ENCODE measurements at places on chromosomes 5 and 9. TPM values are rescaled to one million over a fixed set of nuclear protein-coding genes. Genes with fewer than 3 reads are reported as not detected.

ECSCR gene
- total RNA-seq = not detected

DNA sequence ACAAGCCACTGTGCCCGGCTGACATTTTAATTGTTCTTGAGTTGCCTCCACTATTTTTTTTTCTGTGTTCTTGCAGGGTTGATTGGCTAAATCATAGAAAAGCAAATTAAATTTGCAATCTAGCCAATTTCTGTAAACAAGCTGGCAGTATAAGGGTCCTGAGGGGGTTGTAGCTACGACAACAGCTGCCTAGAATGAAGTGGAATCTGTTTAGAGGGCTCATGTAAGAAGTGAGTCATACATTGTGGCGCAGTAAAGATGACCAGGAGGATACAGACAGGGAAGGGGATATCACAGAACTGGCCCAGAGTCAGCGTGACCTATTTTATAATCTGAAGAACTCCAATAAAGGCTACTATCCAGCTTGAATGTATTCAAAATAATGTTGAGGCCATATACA is 82.2 kb upstream of the TLE1 start:
- H3K36me3 ChIP-seq = no peaks in the 10 kb centered on the region
- DNase-seq = no peak
- peaks cover 5% of the 10 kb centered on the region for H3K27me3 ChIP-seq
- H3K4me3 ChIP-seq = no peak overlapping the region
- H3K4me1 ChIP-seq = no peaks in the 10 kb centered on the region
- H3K27ac ChIP-seq = no peak overlapping the region

DNA sequence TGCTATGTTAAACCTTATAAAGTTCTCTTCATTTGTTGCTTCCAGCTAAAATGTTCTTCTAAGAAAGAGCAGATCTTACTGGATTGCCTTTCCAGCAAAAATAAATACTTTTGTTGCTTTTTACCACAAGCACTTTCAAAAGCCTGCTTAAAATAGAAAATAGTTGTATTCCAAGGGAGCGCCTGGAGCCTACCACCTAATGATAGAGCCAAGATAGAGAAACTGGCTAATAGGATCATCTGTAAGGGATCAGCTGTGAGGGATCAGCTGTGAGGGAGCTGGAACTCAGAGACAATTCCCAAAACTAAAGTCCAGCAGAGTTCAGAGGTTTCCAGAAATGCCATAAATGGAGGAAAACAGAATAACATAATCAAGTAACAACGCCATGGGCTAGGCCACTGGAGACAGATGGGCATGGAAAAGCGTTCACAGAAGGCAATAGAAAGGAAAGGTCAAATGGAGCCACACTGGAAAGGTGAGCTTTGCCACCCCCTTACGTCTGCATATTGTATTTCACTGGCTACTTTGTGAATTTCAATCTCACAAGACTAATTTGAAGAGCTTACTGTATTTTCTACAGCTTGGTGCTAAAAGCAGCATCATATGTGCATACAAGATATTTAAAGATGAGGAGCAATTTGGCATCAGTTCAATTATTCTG is 140.6 kb upstream of the TLE4 start:
- no peak for DNase-seq
- H3K36me3 ChIP-seq = peaks cover 3% of the 10 kb centered on the region
- no peak overlapping the region for H3K4me3 ChIP-seq

SV2C gene
- not detected for total RNA-seq

- no peaks in the 10 kb centered on the region for H3K4me1 ChIP-seq
- H3K27me3 ChIP-seq = no peaks in the 10 kb centered on the region
- no peak for DNase-seq
- no peak overlapping the region for H3K27ac ChIP-seq
- H3K4me3 ChIP-seq = no peak overlapping the region
Observed at GRCh38 chr5:90983148-90983547, 400.0 kb downstream of the ARRDC3 start.

GRCh38 chr9:95101326-95101725 is 216.2 kb downstream of the FANCC start:
- no peaks in the 10 kb centered on the region for H3K27me3 ChIP-seq
- H3K4me3 ChIP-seq = no peak overlapping the region
- H3K36me3 ChIP-seq = no peaks in the 10 kb centered on the region
- no peak for DNase-seq
- H3K27ac ChIP-seq = no peak overlapping the region

DNA sequence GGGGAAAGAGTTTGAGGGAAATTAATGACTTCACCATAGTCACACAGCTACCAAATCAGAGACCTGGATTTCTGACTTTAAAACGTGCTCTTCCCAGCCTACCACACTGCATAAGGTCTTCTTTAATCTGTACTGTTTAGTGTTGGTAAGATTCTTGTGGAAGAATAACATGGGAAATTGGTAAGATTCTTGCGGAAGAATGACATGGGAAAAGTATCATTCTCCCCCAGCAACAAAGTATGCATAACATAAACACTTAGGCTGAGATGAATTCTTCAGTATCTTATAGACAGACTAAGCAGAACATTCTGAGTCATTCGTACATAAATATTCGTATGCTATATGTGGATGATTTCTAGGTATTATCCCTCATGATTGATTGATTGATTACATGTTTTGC is 170.4 kb downstream of the FOCAD start:
- H3K27me3 ChIP-seq = no peaks in the 10 kb centered on the region
- H3K4me3 ChIP-seq = no peak overlapping the region
- no peaks in the 10 kb centered on the region for H3K4me1 ChIP-seq
- peaks cover 25% of the 10 kb centered on the region for H3K36me3 ChIP-seq
- no peak for DNase-seq
- H3K27ac ChIP-seq = no peak overlapping the region

- no peak overlapping the region for H3K27ac ChIP-seq
- no peak overlapping the region for H3K4me3 ChIP-seq
- no peak for DNase-seq
- H3K27me3 ChIP-seq = no peaks in the 10 kb centered on the region
- peaks cover 14% of the 10 kb centered on the region for H3K36me3 ChIP-seq
Observed at GRCh38 chr5:14399054-14399692, 182.4 kb upstream of the OTULINL start.

TEX48 gene
- total RNA-seq = not detected

DNA sequence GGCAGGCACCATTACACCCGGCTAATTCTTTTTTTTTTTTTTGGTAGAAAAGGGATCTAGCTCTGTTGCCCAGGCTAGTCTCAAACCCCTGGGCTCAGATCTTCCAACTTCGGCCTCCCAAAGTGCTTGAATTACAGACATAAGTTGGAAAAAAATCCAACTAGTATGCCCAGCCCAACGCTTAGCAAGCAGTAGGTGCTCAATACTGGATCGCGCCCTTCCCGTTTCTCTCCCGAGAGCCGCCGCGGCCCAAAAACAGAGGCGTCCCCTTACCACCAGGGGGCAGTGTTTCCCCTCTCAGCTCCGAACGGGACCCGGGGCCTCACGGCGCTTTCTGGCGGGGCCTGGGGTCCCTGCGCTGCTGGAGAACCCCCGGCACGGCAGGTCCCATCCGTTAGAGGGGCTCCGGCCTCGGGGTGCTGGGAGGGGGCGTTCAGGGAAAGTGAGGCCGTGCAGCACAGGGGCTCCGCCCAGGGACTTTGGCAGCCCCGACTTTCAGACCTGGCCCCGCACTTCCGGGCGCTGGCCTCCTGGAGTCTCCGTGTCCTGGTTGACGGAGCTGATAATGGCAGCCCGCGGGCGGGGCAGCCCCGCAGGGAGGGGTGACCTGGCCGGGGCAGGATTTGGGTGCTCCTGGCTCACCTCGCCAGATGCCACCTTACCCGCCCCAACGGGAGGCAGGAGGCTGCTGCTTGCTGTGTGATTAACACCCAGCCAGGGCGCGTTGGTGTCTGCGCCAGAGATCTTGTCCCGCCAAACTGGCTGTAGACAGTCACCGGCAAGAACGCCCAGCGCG is 15.2 kb downstream of the PTGES start:
- no peaks in the 10 kb centered on the region for H3K36me3 ChIP-seq
- H3K27ac ChIP-seq = no peak overlapping the region
- H3K4me3 ChIP-seq = peak overlapping the region; percentile 56
- peak; percentile 88 for DNase-seq
- H3K27me3 ChIP-seq = no peaks in the 10 kb centered on the region

GRCh38 chr5:97229196-97229595 is 46.1 kb upstream of the RIOK2 start:
- peaks cover 2% of the 10 kb centered on the region for H3K27me3 ChIP-seq
- no peak overlapping the region for H3K4me3 ChIP-seq
- H3K36me3 ChIP-seq = no peaks in the 10 kb centered on the region
- H3K27ac ChIP-seq = no peak overlapping the region

Data from natural killer cell treated with Interleukin-12 subunit alpha and Interleukin-12 subunit beta and Interleukin-15 and Interleukin-18, amount 100 ng/mL, for 72 hours (primary cell).